ENCODE measurements at places on chromosomes 16 and 17.

DNA sequence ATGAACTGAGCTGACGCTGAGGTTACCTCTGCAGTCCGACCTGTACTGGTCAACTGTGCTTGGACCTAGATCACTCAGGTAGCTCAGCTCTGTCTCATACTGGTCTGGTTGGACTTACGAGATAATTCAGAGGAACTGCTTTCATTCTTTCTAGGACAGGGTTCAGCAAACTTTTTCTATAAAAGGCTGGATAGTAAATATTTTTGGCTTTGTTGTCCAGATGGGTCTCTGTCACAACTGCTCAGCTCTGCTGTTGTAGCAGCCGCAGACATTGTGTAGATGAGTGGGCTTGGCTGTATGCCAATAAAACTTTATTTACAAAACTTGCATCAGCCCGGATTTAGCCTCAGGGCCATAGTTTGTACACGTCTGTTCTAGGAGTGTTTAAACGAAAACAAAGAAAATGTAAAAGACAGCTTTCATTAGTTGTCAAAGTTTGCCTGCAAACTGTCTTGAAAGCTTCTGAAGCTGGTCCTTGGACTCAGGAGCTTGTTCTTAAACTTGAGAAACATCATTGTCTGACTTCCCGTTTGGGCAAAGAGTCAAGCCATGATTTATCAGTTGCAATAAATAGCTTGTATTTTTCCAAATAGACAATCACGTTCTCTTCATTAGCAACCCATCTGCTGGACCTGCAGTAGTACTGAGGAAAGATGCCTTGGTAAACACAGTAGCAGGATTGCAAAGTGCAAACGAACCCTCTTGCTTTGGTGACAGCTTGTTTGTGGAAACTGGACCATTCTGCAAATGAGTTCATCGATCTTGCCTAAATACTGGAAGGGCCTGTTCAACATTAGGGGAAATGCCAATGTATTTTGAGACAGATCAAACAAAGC is 253.4 kb downstream of the SNX29 start:
- no peak for DNase-seq

GRCh38 chr16:25256695-25257469 is 763 bp downstream of the ZKSCAN2 start:
- DNase-seq, result no peak

DNA sequence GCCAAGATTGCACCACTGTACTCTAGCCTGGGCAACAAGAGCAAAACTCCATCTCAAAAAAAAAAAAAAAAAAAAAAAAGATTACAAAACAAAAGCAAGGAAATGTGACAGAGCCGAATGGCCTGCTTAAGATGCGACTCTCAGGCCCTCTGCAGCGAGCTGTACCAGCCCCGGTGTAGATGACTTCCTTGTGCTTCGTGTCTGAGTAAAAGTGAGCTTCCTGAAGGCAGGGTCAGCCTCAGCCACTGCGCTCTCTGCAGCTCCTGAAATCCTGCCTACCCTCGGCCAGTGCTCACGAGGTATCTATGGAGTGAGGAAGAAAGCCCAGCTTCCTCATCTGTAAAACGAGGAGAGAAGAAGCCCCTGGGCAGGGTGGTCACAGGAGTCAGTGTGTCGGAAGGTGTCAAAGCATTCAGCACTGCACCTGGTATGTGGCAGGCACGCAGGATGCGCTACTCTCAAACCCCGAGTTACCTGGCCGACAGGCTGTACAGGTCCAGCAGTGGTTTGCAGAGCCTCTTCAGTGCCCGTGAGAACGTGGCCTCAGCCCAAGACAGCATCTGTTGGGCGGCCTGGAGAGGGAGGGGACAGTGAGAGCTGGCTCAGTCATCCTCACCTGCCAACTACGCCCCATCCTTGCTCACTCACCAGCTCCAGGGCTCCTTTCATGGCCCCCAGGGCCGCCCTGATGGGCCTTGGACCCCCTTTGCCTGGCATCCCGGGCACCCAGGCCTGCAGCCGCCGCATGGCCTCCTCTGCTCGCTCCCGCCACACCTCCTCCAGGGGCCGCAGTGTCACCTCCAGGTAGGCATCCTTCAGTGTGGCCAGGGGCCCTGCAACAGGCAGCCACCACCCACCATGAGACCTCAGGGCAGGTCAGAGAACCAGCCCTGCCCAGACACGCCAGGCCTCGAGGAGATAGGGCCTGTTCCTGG is 44.6 kb downstream of the RMI2 start:
- DNase-seq, result no peak

GRCh38 chr17:4152471-4152870 is 9.5 kb downstream of the CYB5D2 start:
- no peak for DNase-seq

GRCh38 chr17:82876149-82876548 is 36.3 kb upstream of the ZNF750 start:
- no peak for DNase-seq

DNA sequence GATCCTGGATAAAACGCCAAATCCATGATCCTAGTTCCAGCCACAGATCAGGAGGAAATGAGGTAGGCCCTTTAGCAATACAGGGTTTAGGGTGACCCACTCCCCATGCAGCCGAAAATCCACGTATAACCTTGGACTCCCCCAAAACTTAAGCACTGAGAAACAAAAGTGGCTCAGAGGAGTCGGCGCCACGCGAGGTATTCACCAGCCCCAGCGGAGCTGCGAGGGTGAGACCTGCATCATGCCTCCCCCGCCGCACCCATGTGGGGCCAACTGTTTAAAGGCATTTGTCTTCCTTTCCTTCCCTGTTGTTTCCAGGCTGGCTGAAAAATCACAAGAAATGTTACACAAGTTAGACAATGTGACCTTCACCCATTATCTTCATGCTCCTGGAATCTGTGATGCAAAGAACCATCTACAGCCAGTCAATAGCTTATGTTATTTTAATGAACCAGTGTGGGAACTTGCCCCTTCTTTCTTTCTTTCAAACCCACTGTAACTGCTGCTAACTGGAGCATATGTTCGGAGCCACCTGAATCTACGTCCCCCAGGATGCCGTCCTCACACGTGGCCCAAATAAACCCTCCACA is 98.2 kb upstream of the METRNL start:
- no peak for DNase-seq

DNA sequence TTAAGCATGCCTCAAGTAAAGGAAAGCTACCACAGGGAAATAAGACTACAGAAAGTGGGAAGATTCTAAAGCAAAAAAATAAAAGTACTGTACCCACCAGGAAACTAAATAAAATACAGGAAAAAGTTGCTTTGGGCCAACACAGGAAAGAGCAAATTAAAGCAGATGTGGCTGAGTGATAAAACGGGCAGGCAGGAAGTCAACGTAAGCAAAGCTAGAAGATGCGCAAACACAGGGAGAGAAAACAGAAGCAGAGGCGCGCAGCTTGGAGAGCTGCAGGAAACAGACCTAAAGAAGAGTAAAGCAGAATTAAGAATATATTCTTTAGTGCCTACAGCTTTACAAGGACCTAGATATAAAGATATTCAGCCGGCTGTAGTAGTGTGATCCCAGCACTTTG is 21.7 kb downstream of the USP36 start:
- DNase-seq, result no peak

- DNase-seq, result peak; percentile 68
Measured at GRCh38 chr17:41624208-41625101, at the start of gene KRT17. Gene KRT17, minus strand, starts transcription at chr17:41624575. Its CDS starts 66 bp downstream, at chr17:41624509.

All from retinal pigment epithelial cell (primary cell).